NCI-H187 treated with DMSO at 0.1 percent for 48 hours (cell line): ENCODE measurements at places on chromosomes 1 and 21.

DNA sequence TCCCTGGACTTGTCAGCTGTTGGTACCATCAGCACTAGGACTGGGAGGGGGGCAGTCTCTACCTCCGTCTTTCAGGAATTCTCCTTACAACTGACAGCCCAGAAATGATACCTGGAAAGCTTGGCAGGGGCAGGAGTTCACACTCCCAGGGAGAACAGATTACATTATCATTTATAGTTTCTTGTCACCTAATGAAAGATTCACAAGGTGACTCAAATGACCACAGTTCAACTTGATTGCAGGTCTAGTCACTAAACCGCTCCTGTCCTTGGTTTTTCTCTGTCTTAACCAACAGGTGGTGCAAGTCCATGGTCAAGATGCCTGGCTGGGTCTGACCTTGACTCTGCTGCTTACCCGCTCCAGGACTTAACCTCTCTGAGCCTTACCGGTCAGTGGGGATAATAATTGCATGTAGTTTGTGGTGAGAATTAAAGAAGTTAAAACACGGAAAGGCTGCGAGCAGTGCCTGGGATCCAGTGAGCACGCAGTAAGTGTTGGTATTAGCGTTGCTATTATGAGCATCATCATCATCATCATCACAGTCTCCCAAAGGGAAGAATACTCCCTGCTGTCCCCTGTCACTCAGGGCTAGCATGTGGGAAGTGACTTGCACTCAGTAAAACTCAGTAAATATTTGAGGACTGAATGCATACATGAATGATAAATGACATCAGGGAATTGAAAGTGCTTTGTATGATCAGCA is 125.3 kb upstream of the CD34 start:
- DNase-seq, result no peak

DNA sequence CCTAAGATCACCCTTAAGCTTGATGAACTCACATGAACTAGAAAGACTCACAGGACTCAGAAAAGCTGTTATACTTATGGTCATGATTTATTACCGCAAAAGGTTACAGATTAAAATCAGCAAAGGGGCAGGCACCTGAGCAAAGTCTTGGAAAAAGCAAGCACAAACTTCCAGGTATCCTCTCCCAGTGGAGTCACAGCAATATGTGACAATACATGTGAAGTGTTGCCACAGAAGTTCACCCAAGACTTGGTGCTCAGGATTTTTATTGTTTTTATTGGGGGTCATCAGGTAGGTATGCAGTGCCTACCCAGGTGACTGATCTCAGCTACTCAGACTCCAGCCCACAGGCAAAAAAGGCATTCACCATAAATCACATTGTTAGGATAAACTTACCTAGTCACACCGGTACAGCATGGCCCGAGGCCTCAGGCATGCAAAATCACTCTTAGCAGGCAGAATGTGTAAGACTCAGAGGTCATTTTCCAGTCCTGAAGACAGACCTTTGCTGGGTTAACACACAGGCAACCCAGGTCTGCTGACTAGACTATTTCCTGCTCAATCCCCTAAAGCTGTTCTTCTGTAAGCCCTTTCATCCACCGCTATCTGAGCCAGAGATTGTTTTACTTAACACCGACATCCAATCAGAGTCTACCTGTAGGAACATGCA is 55.6 kb downstream of the SSX2IP start:
- no peak for DNase-seq

DNA sequence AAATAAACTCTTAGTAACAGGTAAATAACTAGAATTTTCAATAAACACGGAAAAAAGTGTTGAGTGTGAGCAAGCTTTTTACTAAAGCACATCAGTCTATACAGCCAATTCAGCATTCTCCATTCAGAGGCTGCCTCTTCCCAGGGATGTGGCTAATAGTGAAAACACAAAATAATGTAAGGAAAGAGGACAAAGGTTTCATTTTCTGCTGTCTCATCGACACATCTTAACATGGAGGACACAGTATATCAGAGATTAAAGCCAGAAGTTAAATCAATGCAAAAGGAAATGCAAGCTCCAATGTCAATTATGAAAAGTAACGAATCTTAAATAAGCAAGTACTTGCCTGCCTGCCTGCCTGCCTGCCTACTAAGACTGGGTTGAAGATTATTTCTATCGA is 43.2 kb downstream of the LUZP1 start:
- no peak for DNase-seq

DNA sequence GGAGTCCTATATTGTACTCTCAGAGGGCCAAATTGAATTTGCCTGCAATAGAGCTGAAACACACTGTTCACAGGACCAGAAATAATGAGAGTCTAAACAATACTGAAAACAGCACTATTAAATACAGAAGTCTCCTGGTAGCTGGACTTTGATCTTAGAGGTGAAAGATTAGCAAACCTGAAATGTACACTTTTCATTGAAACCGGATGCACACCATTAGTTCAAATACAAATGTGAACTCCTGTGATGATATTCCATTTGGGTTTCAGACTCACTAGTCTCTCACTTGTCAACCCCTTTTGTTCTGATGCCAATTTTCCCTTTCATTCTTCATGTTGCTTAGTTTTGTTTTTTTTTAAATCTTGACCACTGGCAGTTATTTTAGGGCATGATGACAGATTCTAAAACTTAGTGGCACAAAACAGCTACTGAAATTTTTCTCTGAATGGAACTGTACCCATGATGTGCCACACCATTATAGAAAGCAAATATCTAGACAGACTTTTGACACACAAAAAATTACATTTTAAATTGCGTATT is 5.9 kb upstream of the TNFSF4 start:
- DNase-seq, result no peak

- no peak for DNase-seq
These were observed 812 bp upstream of the ARF1 start for GRCh38 chr1:228081578-228082213.

- no peak for DNase-seq
These were observed 31.6 kb downstream of the TGFB2 start for GRCh38 chr1:218376722-218377121.

- no peak for DNase-seq
These were observed 57.1 kb downstream of the GIPC2 start for GRCh38 chr1:78102916-78103315.

DNA sequence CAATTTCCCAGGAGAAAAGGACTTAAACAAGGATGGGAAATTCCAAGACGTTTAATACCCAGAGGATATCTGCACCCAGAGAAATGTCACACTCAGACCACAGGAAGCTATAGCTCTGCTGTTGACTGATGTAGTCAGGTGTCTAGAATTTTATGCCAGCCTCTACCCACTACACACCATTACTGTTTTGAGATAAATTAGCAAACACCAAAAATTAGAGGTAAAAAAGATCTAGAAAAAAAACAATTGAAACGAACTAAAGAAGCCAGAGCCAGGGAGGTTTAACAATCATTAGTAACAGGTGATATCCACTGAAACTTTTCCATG is 519.9 kb downstream of the SMYD3 start:
- DNase-seq, result no peak

DNA sequence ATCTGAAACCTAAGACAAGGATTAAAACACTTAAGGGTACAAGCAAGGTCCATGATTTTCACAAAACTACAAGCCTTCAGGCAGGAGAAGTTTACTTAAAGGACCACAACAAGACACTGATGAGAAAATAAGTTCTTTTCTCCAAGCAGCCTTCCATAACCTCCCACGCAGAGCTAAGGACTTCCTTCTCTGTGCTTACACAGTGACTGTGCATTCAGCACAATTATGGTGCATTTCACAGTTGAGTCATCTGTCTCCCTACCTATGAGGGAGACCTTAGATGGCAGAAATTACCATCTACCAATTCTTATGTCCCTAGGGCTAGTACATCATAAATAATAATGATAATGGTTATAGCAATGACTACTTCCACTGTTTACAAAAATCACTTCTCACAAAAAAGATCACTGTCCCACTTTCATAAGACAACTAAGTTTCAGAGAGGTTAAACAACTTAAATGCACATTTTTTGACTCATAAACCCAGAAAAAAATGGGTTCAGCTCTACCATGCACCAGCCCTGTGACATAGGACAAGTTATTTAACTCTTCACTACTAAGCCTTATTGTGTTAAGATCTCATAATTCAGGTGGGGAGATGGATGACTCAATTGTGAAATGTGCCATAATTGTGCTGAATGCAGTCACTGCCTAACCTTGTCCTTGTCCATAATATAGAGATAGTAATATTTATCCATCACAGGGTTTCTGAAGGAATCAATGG is 45.3 kb downstream of the TARBP1 start:
- no peak for DNase-seq

DNA sequence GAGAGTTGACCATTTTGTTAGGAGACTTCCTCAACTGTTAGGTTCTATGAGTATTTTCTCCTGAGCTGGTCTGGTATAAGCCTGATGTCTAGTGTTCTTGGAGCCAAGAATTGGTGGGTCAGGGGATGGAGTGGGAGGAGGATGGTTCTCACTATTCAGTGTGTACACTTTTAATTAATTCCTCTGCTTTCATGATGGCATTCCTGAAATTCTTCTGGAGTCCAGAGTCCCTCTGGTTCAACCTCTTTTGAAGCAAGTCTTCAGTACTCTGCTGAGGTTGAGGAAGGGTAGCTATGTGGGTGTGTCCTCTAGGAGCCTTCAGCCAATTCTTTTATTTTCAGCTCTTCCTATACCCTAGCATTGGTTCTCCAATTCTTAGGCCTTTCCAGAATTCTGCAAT is 149.1 kb downstream of the DNM3 start:
- DNase-seq, result no peak

- DNase-seq, result no peak
These were observed 42.0 kb upstream of the COL6A1 start for GRCh38 chr21:45939521-45940045.

GRCh38 chr1:80365359-80366021 is 1359.0 kb upstream of the ADGRL4 start:
- DNase-seq, result no peak

DNA sequence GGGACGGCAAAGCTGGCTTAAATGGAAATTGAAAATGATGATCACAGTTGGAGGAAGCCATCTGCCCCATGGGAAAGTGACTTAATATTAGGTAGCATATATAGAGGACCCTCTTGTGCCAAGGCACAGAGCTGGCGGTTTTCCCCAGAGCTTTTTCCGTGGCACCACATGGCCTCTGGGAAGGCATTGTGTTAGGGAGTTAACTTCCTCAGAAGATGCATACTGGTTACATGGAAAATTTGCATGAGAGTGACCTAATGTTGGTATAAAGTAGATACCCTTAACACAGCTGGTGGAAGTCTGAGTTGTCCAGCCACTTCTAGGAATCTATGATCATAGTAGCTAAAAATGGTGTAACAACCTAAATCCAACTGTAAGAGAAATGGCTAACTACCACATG is 27.3 kb downstream of the CAP1 start:
- no peak for DNase-seq

DNA sequence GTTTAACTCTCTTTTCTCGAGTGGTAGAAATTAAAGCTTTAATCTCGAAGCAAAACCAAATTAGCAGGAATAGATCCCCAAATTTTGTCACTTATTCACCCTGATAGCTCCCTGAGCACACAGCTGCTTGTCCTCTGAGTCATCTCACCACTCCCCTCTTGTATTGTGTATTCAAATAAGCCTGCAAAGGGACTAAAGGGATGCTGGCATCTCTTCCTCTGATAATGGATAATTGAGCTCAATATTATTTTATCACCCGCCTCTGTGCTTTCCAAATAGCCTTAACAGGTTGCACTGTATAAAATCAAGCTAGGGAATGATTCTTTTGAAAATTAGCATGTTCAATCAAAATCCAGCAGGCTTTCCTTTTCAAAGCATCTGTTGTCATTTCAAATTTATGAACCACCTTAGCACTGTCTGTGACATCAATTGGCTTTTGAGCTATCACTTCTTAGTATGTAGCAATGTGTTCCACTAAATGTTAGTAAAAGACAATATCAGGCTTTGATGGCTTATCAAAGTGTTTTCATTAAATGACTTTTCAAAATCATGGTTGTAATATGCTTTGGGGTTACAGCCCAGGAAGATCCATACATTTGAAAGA is 561.6 kb downstream of the PLA2G4A start:
- no peak for DNase-seq

- DNase-seq, result no peak
These were observed 819 bp upstream of the GPR3 start for GRCh38 chr1:27391511-27392095.

DNA sequence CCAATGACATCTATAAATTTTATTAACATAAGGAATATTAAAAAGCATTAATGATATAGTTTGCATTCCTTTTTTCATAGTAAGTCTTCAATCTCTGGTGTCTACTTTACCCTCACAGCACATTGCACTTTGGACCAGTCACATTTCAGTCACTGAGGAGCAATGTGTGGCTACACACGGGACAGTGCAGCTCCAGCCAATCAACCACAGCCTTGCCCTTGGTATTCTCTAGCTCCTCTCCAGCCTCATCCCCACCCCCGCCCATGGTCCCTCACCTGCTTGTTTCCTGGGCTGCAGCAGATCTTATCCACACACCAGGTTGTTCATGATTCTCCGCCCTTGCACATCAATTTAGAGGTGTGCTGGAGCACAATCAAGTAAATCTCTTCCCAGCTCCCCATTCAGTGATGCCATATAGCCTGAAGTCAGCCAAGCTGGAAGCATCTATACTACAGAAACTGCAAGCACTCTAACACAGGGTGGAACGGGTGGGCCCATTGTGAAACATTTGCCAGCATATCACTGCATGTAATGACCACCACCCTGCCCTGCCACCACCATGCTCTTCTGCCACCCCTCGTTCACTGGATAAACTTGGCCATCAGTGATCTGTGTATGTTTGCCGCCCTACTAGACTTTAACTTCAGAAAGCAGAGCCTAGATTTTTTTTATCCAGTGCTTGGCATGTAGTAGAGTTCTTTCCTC is 93.0 kb upstream of the SLC44A3 start:
- DNase-seq, result no peak

DNA sequence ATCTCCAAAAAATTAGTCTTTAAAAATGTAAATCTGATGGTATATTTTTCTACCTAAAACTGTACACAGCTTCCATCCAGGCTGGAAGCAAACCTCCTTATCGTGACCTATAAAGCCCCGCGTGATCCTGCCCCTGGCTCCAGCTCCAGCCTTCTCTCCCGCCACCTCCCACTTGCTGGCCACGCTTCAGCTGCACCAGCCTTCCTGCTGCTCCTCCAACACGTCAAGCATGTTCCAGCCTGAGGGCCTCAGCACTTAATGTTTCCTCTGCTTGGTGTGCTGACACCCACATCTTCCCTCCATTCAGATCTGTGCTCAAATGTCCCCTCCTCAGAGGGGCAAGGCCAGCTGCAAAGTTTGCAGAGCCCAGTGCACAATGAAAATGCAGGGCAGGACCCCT is 123.5 kb upstream of the MAGI3 start:
- DNase-seq, result no peak

DNA sequence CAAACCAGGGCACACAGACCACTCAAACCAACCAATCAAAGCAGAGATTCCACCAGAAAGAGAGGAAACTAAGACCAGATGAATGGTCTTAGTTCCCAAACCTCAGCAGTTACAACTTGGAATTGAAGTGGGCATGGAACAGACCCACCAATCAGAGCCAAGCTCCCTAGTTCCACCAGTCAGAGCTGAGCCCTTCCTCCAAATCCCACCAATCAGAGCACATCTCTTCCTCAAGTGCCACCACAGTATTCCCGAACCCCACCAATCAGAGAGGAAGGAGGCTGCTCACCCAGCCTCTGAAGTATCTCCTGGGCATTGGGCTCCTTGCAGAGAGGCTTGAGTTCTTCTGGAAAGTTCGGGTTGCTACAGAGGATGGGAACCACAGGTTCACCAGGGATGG is 1.4 kb downstream of the GUCA2A start:
- no peak for DNase-seq
